A549 treated with dexamethasone at 1 μM for 4 hours (cell line): ENCODE measurements at places on chromosomes 16 and 17. TPM values are rescaled to one million over a fixed set of nuclear protein-coding genes. Genes with fewer than 3 reads are reported as not detected.

CCL17 gene
- not detected in 5 replicates for total RNA-seq

FOXL1 gene
- 1.4 to 2.2 TPM (median 2.0 TPM) in 5 replicates for total RNA-seq

GPRC5C gene
- total RNA-seq = 42.9 to 60.3 TPM (median 53.6 TPM) in 5 replicates

TIMP2 gene
- 188 to 255 TPM (median 232 TPM) in 5 replicates for total RNA-seq

TMEM132E gene
- total RNA-seq = 0.01 to 0.02 TPM (median 0.02 TPM) in 4 of 5 replicates, not detected in the other

CALB2 gene
- 3.8 to 6.3 TPM (median 5.3 TPM) in 5 replicates for total RNA-seq

MRM3 gene
- 38.6 to 44.4 TPM (median 41.3 TPM) in 5 replicates for total RNA-seq

GPR139 gene
- not detected in 5 replicates for total RNA-seq

SPAG5 gene
- total RNA-seq = 64.8 to 73.8 TPM (median 69.0 TPM) in 5 replicates

KRTAP4-9 gene
- total RNA-seq = not detected in 5 replicates

TP53TG3D gene
- total RNA-seq = 0.75 to 1.3 TPM (median 1.0 TPM) in 5 replicates

UMOD gene
- total RNA-seq = not detected in 5 replicates

HSF4 gene
- total RNA-seq = 9.6 to 17.0 TPM (median 14.8 TPM) in 5 replicates

LRRC37A gene
- total RNA-seq = 0.86 to 1.6 TPM (median 1.1 TPM) in 5 replicates

MYO15B gene
- total RNA-seq = 31.9 to 58.4 TPM (median 48.6 TPM) in 5 replicates

GRAP gene
- total RNA-seq = 0.22 to 0.47 TPM (median 0.35 TPM) in 5 replicates

ENKD1 gene
- 7.4 to 10.9 TPM (median 9.7 TPM) in 5 replicates for total RNA-seq

KRT9 gene
- not detected in 5 replicates for total RNA-seq
